ENCODE measurements at places on chromosomes 3 and 15.
A peak's percentile ranks its signal among the peaks of the same experiment; 100 is the strongest.

GRCh38 chr3:56339244-56339643 is 129.0 kb downstream of the ERC2 start:
- no peak for DNase-seq

- no peak for DNase-seq
Measured at GRCh38 chr15:57600197-57600596, 8.5 kb downstream of the MYZAP start.

DNA sequence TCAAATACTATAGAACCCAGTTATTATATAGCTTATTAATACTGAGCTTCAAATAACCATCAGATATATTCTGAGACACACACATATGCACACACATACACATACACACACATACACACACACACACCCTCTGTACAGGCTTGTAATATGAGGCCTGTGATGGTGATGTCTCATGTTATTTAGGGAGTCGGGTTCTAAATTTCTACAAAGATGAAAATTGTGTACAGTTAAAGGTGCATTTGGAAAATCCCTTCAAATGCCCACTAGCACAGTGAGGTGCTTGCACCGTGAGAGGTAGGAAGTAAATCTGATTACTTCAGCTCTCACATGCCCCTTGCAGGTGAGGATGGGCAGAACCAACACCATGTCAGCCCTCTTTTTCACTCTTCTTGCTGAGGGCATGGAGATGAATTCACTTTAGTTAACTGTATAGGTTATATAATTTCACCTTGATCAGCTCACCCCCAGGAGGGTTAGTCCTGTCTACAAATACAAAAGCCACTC is 294.5 kb upstream of the PROK2 start:
- no peak for DNase-seq

GRCh38 chr3:101638261-101638745 is 38.6 kb downstream of the ZBTB11 start:
- DNase-seq, result no peak

DNA sequence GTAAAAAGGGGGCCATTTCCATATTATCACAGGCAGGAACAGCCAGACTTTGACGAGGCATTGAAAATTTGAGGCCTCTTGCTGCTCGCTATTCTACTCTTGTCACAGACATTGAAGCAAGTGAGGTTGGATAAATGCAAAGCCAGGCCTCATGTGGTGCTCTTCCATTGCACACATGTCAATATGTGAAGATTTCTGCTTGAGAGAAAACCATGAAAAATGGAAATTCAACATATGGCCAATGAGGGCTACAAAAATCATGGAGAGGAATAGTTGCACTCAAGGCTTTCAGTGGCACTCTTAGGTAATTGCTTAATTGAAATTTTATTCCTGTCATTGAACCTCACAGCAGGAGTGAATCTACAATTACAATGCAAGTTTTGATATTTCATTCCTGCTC is 185.6 kb upstream of the MBNL1 start:
- DNase-seq, result no peak

GRCh38 chr15:69479971-69480370 is 27.4 kb downstream of the RPLP1 start:
- DNase-seq, result no peak

DNA sequence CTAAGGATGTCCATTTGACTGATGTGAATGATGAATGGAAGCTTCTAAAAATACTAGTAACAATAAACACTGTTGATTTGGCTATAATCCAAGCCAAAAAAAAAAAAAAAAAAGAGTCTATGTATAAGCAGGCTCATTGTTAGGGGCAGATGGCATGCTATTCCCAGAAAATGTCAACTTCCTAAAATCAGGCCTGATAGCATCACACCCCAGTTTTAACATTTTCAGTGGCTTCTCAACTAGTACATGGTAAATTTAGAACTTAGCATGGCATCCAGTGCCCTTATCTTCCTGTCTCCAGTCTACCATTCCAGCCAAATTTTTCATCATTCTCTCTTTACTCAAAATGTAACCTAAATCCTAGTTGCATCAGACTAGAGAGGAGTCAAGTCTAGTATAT is 288.2 kb upstream of the ZNF385D start:
- DNase-seq, result no peak

DNA sequence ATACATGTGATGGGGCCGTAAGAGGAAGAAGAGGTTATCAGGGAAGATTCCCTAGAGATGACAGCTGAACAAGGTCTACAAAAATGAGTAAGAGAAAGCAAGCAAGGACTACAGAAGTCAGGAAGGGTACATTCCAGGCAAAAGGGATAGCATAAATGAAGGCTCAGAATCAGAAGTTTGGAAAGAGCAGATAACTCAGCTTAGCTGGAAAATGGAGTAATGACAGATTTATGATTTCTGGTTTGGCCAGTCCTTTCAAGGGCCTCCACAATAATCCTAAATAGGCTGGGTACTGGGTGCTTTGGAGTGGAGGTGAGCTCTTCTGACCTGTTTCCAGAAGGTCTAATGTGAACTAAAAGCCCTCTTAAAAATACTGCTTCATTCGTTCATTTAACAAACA is 110.7 kb downstream of the MYO5A start:
- DNase-seq, result no peak

DNA sequence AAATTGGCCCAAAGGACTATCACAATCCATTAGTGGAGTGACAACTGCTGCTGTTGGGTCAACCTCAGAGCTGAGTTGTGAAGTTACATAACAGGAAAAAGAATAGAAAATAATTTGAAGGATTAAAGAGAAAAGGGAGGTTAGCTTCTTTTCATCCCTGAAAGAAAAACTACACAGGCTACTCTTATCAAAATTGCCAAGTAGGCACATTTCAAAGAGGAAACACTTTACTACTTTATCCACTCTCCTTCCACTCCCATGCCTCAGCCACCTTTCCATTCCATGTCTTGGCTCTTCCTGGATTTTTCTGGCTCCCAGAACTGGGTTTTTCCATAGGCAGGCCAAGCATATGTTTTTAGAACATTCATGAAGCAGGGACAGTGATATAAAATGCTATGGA is 384.0 kb upstream of the RORA start:
- no peak for DNase-seq

DNA sequence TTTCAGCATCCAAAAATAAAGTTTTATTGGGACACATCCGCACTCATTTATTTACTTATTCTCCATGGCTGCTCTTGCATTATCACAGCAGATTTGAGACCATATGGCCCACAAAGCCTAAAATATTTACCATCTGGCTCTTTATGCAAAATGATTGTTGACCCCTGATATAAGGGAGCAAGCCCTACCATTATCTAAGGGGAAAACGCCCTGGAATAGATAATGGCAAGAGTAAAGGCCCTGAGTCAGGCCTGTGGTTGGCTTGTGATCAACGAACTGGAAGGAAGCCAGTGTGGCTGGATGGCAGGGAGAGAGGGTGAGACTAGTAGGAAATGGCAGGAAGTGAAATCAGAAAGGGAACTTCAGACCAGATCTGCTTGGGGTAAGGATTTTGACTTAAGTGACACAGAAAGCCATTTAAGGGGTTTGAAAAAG is 24.6 kb upstream of the DMXL2 start:
- peak; percentile 86 for DNase-seq

DNA sequence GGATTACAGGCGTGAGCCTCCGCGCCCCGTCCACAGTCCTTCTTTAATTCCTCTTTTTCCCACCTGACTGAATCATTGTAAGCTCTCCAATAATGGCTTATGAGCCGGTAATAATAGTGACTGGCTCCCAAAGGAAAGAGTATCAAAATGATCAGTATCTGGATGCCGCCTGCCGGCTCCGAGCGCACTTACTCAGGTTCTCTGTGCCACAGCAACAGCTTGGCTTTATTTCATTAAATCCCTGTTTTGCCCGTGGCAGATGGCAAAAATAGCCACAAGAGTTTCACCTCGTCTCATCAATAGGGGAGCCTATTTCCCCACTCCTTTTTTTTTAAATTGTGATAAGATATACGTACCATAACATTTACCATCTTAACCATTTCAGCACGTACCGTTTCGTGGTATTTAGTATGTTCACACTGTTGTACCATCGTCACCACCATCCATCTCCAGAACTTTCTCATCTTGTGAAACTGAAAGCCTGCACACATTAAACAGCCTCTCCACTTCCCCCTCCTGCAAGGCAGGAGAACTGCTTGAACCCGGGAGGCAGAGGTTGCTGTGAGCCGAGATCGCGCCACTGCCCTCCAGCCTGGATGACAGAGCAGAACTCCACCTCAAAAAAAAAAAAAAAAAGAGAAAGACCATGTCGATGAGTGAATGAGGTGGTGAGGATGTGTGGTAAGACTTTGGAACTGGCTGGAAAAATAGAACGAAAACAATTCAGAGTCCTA is 80.7 kb upstream of the DLG1 start:
- DNase-seq, result no peak

GRCh38 chr3:142095841-142096240 is 53.5 kb downstream of the TFDP2 start:
- DNase-seq, result no peak

DNA sequence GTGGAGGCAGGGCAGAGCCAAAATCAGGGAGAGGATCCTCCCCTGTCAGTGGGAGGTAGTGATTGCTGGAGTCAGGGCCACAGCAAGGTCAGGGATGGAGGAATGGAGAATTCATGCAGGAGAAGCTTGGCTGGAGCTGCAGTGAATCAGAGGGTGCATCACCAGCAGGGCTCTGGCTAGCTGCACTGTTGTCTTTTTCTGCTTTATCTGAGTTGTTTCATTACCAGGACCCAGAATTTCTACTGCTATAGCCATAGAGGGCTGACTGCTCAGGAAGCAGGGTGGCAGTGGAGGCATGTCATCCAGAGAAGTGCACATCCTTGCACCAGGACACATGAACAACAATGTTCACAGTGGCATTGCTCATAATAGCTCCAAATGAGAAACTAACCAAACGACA is 113.5 kb upstream of the GALNT15 start:
- DNase-seq, result no peak

GRCh38 chr15:39735120-39735717 is 47.4 kb downstream of the FSIP1 start:
- no peak for DNase-seq

DNA sequence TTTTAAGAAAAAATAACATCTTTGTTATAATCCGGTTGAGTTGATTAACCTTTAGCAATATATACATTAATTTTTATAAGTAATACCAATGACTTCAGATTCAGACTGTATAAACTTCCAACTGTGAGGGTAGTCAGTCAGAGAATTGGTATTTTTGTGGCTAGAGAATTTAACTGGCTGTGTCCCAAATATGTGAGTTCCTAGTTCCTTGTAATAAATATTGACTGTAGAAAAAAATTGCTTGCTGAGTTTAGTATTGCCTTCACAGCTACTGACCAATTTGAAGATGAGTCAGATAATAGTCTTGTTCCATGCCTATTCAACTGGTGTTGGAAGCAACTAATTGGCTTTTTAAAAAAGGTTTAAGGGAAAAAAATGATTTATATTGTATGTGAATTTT is 210.8 kb downstream of the GAP43 start:
- no peak for DNase-seq

GRCh38 chr3:43996379-43997301 is 245.0 kb upstream of the TOPAZ1 start:
- peak; percentile 20 for DNase-seq

DNA sequence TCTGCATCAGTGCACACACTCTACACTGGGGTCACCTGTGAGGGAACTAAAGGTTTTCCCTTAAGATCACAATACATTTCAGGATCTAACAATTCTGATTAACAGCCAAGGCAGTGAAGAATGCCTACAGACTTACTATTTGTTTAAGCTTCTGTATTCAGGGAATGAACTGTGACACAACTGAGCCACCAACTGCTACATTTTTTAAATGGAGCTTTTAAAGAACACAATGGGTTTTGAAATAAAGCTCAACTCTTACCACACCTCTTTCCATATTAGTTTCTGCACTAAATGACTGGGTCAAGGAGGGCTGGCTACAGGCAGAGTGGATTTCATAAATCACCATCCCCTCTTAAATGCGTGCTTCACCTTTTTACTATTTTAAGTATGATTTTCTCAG is 100.2 kb downstream of the TMCC1 start:
- DNase-seq, result peak; percentile 32

DNA sequence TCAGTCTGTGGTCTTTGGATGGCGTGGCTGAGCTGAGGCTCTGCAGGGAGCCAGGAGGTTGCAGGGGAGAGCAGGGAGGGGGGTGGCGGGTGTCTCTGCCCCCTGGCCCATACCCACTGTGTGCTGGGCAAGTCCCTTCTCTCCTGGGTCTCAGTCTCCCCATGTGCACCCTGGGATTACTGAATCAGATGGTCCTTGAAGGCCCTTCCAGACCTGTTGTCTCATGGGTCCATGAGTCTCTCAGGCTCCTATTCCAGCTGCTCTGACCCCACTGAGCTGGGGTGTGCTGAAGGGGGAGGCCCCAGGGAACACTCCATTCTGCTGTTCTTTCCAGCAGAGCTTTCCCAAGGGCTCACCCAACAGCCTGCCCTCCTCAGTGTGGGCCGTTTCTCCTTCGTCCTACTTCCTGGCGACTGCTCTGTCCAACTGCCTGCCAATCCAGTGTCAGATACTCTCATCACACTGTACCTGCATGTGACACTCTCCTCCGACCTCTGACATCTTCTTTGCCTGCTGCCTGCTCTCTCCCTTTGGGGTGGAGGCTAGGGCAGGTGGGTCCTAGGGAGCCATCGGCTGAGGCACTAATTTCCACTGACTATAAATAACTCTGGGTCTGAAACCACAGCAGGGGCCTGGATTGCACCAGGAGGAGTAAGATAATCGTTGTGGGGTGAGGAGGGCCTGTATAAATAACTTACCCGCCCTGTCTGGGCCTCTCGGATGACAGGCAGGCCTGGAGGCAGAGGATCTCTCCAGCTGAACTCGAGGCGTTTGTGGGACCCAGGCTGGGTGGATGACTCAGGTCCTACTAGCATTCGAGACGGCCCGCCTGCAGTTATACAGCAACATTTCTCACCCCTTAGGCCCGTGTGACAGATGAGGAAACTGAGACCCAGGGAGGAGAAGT is 67.1 kb downstream of the ATP2B2 start:
- DNase-seq, result no peak

DNA sequence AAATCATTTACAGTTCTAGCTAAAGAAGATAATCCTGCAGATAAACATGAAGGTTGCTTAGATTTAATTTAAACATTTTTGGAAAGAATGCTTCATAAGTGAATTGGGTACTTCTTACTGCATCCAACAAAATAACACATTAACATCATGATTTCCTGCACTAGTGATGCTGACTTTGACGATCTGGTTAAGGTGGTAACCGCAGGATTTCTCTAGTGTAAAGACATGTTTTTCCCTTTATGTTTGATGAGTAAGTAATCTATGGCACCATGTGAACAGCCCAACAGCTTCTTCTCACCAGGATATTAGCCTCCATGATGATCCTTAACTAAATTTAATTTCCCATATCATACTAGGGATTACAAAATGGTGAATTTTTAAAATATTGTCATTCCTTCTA is 14.1 kb downstream of the SPPL2A start:
- DNase-seq, result no peak

- no peak for DNase-seq
Measured at GRCh38 chr15:100234158-100235029, 107.4 kb downstream of the ADAMTS17 start.

DNA sequence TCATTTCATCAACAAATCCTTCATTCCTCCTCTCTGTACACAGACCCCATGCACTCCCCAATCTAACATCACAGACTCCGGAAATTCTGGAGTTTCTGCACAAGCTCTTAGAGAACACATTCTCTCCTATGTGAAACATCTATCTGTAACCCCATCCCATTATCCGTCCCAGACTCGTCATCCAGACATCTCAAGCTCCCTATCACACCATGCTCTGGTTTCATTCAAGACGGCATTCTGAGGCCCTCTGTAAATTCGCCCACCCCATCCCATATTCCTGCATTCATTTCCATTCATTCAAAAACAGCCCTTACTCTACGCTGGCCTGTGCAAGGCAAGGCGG is 575 bp downstream of the LEO1 start:
- DNase-seq, result no peak

All from HL-60 (cell line).